GM13976 (cell line): ENCODE measurements at places on chromosomes 7 and 10.

- DNase-seq: no peak
Observed at GRCh38 chr7:1407892-1408291, 51.4 kb downstream of the MICALL2 start.

DNA sequence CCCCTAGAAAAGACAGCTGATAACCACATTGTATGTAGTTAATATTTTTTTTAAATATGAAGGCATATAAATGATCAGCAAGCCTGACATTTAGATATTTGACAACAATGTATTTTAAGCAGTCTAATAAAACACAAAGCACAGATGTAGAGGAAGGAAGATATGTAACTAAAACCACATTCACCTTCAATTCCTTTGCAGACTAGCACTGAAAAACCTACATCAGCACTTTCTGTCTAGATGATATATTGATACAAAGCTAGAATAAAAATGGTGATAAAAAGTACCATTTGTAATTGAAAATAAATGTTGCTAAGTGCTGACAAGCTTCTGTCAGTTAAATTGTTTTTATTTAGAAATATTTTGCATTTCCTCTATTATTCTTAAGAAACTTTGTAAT lies 153.6 kb downstream of the IMMP2L start:
- DNase-seq: no peak

- DNase-seq: no peak
Observed at GRCh38 chr7:51102828-51103227, 213.8 kb downstream of the COBL start.

GRCh38 chr10:109906316-109906715 lies 17.0 kb downstream of the XPNPEP1 start:
- DNase-seq: no peak

GRCh38 chr10:110529596-110530011 lies 31.9 kb downstream of the DUSP5 start:
- no peak for DNase-seq

DNA sequence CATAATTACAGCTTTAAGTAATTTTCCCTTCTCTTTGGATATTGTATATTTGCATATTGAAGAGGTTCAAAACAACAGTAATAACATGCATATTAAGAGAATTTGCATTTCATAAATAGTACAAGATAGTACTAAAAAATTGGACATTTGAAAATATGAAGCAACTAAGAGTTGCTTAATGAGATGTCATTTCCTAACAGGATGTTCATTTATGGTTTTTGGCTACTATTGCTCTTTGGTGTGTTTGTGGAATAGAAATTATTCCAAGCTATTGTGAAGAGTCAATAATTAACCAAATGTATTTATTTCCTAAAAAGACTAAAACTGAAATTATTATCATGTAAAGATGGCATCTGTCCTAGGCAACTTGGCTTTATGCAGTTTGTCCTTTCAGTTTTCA lies 4.1 kb upstream of the SGCE start:
- no peak for DNase-seq

- DNase-seq: no peak
Observed at GRCh38 chr10:22722626-22723169, 8.3 kb upstream of the PIP4K2A start.

GRCh38 chr7:125563964-125564529 lies 634.4 kb upstream of the POT1 start:
- no peak for DNase-seq

- no peak for DNase-seq
Observed at GRCh38 chr10:78552261-78552811, 516.4 kb upstream of the ZMIZ1 start.

DNA sequence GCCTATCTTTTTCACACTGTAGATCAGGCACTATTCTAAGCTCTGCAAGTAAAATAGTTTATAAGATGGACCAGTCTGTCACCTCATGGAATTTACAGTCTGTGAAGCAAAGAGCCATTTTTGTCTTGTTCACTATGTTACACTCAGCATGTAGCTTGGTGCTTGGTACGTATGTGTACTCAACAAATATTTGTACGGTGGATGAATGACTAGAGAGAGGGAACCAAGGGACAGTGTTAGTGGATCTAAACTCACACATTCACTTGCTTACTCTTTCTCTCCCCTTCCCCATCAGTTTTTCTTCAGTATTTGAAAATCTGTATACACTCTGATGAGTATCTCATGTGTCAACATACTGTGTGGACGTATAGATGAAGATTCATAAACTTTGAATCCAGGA lies 45.9 kb downstream of the PTF1A start:
- no peak for DNase-seq

DNA sequence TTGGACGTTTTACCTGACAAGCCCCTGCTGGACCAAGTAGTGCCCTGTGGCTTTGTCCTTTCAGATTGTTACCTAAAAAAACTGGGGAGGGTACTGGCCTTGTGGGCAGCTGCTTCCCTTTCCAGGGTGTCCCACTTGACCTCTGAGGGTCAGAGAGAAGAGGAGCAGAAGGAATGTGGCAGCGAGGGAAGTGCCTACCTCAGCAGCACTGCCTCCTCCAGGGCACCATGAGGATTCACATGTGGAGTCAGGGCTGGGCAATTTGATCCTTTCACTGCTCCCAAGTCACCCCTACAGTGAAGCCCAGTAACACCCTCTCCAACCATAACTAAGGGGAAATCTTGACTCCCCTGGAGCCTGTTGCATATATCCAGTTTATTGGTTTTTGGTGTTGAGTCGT lies 64.6 kb downstream of the ITGB1 start:
- no peak for DNase-seq

GRCh38 chr10:88237896-88238614 lies 345.1 kb downstream of the RNLS start:
- DNase-seq: no peak

DNA sequence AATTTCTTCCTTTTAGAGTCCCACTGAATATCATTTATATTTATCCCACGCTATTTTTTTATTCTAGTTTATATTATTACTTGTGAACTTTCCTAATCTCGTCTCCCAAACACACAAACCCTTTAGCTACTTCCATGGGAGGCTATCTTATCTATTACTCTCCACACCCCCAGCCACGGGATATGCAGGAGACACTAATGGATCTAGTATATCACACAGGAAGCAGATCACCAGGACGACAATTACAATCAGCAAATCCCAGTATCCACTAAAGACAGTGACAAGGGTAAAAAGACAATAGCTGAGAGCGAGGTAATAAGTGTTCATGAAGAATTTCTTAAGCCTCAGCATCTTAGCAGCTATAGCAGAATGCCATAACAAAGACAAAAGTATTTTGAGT lies 3.8 kb upstream of the AKR1E2 start:
- no peak for DNase-seq

GRCh38 chr7:100464791-100465190 lies 731 bp upstream of the SPACDR start:
- no peak for DNase-seq

DNA sequence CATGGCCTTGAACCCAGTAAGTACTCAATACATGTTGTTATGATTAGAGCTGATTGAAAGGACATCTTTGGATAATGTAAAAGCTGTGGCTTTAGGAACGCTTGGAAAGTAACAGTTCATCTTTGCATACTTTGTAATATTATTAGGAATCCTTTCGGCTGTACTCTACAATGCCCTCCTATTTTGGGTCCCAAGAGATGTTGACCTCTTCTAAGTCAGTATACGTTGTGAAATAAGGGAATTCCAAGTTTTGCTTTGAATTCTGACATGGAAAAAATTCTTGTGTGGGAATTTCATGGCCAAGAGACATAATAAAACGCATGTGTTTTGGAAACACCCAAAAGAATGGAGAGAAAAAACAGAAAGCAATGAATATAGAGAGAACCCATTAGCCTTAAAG lies 7.7 kb downstream of the AGR3 start:
- DNase-seq: no peak

DNA sequence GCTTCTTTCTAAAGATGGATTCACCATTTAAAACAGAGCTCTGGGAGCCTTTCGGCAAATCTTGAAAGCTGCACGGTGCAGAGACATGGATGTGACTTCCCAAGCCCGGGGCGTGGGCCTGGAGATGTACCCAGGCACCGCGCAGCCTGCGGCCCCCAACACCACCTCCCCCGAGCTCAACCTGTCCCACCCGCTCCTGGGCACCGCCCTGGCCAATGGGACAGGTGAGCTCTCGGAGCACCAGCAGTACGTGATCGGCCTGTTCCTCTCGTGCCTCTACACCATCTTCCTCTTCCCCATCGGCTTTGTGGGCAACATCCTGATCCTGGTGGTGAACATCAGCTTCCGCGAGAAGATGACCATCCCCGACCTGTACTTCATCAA lies 3.7 kb downstream of the GPER1 start:
- no peak for DNase-seq

GRCh38 chr7:132080967-132081668 lies 495.2 kb downstream of the PLXNA4 start:
- DNase-seq: no peak

GRCh38 chr7:71408271-71408670 lies 276.3 kb downstream of the GALNT17 start:
- no peak for DNase-seq

- no peak for DNase-seq
Observed at GRCh38 chr7:12220389-12221046, 9.4 kb downstream of the TMEM106B start.

GRCh38 chr7:26782501-26782900 lies 81.9 kb downstream of the SKAP2 start:
- no peak for DNase-seq

DNA sequence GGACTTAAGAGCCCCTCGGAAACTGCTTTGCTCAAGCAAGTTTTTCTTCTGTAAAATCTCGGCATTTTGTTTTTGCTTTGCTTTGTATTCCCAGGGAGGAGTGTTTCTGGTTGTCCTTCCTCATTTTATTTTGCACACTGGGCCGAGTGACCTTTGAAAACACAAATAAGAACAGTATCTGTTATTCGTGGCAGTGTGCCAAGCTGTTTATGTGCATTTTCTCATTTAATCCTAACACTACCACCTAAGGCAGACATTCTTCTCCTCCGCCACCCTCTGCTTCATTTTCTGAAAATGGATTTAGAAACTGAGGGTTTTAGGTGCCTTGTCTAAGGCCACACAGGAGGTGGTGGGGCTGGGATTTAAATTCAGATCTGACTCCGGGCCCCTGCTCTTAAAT lies 218.5 kb downstream of the TCF7L2 start:
- no peak for DNase-seq

- no peak for DNase-seq
Observed at GRCh38 chr7:147547252-147547897, 1043.2 kb upstream of the C7orf33 start.

- DNase-seq: no peak
Observed at GRCh38 chr7:129778770-129779601, 167.5 kb downstream of the NRF1 start.

DNA sequence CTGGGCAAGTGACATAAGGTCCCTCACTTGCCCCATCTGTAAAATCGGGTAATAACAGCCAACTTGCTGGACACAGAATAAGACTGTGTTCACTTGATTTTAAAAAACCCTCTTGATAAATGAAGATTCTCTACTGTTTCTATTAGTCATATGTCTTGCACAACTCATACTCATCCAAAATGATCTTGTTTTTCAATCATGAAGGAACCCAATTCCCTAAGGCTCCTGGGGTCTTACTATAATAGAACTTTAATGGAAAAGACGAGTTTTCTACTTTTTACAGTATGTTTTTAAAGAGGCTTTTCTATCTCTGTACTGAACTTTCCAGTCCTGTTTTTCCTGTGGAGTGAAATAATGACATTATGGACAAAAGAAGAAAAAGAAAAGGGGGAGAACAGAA lies 103.8 kb downstream of the ARID5B start:
- no peak for DNase-seq

DNA sequence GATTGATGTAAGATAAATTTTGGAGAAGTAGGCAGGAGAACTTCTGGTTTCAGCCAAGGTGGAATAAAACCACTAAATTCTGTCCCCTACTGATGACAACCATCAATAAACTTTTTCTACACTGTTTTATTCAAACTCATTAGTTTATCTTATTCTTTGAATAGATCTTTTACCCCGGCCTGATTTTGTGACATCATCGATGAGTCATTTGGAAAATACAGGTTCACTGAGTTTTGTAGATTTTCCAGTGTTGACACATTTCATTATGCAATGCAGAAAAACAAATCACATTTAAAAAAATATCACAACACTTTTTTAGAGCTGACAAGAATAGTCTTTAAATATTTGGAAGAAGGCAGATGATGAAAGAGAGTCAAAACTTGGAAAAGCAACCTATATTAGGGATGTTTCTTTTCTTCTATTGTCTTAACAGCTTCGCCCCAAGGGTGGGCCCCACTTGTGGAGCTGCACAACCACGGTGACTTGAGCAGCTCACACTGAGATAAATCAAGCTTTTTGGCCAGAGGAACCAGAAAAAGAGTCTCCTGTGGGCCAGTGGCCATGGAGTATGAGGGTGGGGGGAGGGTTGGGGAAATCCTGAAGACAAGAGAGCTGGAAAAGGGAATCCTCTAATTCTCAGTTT lies 112.8 kb downstream of the PTEN start:
- no peak for DNase-seq

DNA sequence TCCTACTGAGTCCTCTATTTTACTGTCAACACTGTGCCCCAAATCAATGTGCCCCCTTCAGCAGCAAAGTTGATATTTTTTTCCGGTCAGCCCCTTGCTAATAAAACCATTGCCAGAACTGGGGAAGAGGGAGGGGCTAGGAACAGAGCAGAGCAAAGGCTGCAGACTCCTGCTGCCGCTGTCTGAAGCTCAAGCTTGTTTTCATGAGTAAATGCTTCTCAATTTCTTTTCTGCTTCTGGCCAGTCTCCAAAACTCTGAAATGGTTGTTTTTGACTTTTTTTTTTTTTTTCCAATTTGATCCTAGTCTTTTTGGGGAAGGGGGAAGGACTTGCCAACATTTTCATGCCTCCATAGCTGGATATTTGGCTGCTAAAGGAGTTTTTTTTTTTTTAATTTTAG lies 26.7 kb upstream of the PROSER2 start:
- no peak for DNase-seq

- peak; percentile 74 for DNase-seq
Observed at GRCh38 chr10:17229967-17230682, 2.1 kb downstream of the VIM start.

GRCh38 chr10:47348661-47349470 lies 703 bp downstream of the RBP3 start:
- DNase-seq: no peak

DNA sequence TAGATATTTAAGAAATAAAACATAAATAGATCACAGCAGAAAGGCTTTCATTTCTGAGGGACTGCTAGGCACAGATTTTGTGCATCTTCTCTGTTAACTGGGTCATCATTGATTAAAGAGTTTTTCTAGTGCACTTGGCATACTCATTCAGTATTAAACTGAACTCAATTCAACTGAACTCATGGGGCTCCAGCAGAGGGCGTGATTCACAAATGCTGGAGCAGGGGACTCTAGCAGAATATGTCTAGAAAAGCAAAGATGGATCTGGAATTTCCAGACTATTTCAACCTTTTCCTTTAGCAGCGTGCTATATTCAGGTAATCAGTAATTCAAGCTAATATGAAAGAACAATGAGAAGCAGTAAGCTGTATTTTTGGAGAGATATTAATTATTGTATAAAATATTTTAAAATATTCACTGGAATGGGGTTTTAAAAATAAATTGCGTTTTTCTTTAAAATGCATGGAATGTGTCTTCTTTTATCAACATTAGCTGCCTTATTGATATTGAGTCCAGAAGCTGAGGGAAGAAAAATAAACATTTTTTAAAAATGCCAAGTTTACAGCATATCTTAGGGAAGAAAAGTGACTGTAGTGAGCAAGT lies 296.8 kb upstream of the CACNA2D1 start:
- no peak for DNase-seq
